ENCODE measurements at places on chromosomes 12 and 14.

DNA sequence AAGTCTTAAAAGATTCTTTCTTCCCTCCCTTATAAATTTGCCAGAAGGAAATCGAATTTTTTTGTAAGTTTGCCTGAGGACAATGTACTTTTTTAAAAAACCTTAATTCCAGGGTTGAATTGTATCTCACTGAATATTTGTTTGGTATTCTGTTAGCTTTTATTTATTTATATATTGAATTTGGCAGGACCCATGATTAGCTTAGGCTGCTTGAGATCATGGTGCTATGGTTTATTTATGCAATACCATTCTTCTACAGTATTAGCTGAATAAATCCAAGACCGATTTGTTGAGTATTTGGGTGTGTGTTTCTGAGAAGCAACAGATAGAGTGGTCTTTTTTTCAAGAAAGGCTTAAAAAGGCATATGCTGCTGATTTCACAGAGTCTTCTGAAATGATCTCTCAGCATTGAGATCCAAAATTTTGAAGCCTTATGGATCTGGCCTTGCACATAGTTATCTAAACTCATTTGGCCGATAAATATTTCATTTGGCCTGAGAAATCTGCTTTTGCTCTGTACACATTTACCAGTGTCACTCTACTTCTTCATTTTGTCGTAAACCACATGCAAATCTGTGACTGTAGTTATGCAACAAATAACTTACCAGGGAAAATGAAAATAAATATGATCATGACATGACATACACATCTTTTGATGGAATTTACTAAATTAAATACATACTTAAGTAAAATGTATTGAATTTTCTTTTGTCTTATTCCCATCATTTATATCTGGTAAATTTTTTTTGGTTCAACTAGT is 265.8 kb upstream of the FLRT2 start:
- no peak for DNase-seq

- no peak for DNase-seq
These were observed 70.1 kb downstream of the CLIP1 start for GRCh38 chr12:122352394-122352793.

DNA sequence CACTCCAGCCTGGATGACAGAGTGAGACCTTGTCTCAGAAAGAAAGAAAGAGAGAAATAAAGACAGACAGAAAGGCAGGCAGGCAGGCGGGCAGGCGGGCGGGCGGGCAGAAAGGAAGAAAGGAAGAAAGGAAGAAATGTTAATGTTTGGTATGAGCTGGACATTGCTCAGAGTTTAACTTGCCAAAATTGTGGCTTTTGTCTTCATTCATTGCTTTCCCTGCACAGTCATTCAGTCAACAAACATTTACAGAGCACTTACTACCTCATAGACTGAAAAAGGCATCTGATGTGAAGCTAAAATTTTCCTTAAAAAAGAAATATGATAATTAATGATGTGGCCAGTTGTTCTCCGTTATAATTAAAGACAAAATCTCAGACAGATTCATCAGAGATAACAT is 247.1 kb downstream of the SPTSSA start:
- no peak for DNase-seq

- DNase-seq: no peak
These were observed 37.4 kb upstream of the C12orf71 start for GRCh38 chr12:27119797-27120196.

GRCh38 chr14:54686871-54687749 is 120.2 kb downstream of the SAMD4A start:
- no peak for DNase-seq

- no peak for DNase-seq
These were observed 643.1 kb downstream of the GALC start for GRCh38 chr14:87349921-87350320.

GRCh38 chr12:88365403-88365802 is 214.9 kb downstream of the KITLG start:
- DNase-seq: no peak

DNA sequence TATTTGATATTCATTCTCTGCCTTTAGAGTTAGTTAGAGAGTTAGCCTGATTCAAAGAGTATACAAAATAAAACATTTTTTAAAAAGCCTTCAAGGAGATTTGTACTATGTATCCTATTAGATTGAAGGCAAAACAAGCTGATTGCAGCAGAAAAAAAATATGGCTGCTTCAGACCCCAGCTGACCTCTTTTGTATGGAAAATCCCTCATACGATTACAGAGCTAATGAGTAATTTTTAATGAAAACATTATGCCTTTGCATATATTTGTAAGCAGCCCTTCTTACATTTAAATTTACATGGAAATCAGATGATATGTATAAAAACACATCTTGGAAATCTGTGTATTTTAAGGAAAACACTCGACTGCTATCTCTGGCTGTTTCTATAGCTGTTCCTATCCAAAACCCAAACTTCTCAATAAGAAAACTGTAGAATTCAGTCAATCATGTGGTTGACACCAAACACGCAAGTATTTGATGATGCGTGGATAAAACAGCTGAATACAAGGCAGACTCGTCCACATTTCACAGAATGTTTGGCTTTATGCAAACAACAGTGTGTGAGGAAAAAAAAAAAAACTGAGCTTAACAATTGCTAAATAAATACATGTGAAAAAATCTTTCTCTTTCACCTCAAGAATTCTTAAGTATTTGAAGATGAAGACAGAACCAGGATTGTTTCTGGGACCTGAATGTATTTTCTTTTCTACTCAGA is 275.3 kb downstream of the EGLN3 start:
- DNase-seq: no peak

GRCh38 chr12:93113317-93114006 is 184.4 kb upstream of the EEA1 start:
- peak; percentile 49 for DNase-seq

GRCh38 chr12:101174541-101174940 is 35.5 kb downstream of the SLC5A8 start:
- DNase-seq: no peak

GRCh38 chr14:105091517-105092170 is 26.4 kb upstream of the GPR132 start:
- no peak for DNase-seq

DNA sequence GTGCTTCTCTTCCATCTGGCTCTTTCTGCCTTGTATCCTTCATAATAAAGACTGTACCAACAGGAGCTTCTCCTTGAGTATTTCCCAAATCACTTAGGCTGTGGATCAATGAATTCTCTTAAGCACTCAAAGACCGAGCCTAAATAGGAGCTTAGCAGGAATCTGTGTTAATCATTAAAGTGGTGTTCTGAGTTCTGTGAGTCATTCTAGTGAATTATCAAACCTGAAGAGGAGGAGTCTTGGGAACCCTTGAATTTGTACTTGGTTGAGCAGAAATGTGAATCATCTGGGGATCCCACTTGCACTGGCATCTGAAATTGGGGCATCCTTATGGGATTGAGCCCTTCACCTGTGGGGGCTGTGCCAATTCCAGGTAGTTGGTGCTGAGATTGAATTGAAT is 946.2 kb downstream of the BCL11B start:
- no peak for DNase-seq

DNA sequence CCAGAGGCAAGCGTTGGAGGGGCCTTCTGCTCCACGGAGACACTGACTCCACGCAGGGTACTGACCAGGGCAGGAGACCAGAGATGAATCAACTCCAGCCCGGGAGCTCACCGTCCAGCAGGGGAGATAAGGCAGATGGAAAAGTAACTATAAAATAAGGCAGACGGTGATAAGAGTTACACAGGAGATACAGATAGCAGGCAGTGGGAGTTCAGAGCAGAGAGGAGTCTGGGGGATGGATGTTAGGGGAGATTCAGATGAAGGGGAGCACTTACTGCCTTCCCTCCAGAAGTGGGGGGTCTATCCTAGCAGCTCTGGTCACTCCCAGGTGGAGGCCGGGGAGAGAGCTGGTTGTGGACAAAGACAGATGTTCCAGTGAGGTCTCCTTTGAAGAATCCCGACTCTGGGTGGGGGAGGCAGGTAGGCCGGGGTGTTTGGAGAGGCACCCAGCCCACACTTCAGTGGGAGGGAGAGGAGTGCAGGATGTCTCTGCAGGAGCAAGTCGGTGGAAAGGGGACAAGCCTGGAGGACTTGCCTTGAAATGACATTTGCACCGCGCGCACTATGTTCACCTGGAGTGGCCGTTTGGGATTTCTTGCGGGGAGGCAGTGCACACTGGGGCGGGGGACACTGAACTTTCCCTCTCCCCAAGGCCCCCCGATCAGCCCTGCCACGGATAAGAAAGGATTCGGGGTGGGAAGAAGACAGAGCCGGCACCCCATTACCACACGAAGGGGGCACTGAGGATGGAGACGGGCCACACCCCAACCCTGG is 1.2 kb downstream of the PITPNM2 start:
- DNase-seq: no peak

Data from NCI-H524 (cell line).